ENCODE measurements at places on chromosomes 7 and 10.

- DNase-seq, result no peak
Observed at GRCh38 chr7:20954711-20955619, 168.3 kb upstream of the SP8 start.

DNA sequence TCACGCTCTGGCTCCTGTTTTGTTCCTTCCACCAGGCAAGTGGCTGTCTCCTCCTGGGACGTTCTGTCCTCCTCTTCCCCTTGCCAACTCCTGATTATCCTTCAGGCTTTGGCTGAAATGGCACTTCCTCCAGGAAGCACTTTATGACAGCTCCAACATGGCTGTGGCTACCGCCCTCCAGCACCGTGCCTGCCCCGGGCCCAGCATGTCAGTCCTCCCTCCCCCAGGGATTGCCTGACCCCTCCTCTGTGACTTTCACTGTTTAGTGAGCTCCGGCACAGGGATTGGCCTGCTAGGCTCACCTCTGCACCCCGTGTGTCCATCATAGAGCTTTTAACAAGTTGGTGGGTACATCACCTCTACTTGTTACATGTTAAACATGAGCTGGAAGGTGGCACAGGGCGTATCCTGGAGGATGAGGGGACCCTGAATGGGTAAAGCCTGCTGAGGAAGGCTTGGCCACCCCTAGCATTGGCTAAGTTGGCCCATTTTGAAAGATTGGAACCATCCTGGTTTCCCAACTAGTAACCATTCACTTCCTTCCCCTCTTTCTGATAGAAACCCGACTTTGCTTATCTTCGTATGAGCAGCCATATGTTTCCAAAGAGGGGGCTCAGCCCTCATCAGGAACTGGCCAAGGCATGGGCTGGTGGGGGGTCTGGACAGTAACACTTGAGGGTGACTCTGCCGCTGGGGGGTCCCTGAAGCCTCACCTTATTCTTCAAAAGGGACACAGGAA is 10.5 kb upstream of the ADAMTS14 start:
- DNase-seq, result no peak

DNA sequence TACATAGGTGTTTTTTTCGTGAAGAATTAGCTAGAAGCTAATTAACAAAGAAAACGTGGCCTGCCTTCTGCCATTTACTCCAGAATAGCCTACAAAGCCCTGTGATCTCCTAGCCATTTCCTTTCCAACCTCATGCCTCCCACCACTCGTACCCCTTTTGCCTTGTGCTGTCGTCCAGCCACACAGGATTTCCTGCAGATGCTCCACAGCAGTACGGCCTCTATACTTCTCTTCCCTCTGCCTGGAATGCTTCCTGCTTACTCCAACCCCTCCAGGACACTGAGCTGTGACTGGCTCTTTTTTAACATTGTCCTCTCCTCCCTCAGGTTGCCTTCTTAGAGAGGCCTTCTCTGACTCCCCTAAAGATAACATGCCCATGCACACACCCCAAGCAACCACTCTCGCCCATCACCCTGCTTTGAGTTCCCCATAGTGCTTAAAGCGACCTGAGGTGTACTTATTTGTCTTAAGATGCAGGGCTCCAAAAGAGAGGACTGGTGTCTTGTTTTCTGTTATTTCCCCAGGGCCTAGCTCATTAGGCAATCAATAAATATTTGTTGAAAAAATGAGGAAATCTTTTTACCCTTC is 32.7 kb downstream of the STK17A start:
- DNase-seq, result no peak

DNA sequence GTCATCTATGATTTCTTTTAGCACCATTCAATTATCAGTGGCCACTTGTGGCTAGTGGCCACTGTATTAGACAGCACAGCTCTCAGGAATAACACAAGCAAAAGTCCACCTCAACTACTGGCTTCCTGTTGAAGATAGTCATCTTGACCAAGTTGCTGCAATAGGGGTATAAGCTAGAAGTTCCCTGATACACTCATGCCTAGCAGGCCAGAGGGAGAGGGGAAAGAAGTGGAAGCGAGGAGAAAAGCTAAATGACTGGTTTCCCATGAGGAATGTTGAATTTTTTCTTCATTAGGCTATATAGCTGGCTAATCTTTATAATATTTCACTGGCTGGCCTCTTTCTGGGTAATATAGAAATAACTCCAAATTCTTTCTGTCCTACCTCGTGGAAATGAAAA is 327.5 kb upstream of the MEOX2 start:
- DNase-seq, result no peak

DNA sequence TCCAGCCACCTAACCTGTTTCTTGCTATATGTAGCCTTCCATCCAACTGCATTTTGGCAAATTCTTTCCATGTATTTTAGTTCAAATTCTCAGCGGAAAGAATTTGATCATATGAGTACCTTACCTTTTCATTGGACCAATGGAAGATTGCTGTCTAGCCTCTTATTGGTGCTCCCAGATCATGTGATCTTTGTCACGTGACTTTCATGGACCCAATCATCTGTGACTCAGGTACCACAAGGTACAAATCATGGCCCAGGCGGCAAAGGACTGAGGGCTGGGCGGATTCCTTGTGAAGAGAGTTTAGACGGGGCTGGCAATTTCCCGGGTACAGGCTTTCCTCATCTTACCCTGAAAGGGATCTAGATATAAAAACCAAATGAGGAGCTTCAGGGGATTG is 85.9 kb upstream of the TBX20 start:
- no peak for DNase-seq

DNA sequence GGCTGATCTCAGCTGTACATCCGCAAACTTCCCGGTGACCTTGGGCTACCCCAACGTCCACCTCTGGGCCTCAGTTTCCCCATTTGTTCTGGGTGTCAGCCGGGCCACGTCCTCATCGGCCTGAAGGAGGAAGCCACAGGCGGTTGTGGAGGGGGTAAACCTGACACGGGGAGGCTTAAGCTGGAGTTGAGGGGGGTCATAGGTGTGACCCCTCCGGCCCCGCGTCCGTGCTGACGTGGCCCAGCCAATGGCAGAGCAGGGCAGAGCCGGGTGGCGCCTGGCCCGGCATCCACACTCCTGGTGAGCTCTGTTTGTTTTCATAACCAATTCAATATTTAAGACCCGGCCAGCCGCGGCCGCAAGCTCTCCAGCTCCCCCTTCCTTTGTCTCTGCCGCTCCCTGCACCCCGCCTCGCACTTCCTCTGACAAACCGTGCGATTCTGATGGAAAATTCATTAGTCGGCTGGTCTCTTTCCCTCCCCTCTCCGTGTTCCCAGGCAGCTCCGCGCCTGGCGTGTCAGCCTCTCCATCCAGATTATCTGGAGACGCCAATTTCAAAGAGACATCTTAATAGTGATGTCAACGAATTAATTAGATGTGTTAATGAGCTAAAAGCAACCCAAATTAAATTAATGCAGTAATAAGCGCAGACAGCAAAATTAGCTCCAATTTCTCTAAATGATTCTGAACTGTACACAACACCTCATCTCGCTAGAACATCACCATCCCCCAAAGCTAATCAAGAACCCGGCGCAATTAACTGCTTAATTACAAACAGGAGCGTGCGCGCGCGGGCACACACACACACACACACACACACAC is 55.4 kb downstream of the MICALL2 start:
- no peak for DNase-seq

- DNase-seq, result no peak
Observed at GRCh38 chr10:69457771-69458237, 6.5 kb downstream of the TSPAN15 start.

DNA sequence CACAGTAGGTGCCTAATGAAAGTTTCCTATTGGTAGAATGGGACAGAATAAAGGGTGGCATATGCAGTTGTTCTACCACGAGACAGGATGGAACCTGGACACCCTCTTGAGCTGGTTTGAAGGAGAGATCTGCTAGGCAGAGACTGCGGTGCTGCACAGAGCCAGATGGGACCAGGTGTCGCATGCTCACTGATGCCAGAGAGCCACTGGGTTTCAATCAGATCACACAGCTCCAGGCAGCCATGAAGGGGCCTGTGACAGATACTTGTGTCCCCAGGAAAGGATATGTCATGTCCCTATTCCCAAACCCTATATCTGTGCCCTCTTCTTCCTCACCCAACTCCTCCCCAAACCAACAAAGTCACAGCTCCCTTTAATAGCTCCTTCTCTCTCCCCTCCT is 235.7 kb downstream of the PRPF18 start:
- no peak for DNase-seq

DNA sequence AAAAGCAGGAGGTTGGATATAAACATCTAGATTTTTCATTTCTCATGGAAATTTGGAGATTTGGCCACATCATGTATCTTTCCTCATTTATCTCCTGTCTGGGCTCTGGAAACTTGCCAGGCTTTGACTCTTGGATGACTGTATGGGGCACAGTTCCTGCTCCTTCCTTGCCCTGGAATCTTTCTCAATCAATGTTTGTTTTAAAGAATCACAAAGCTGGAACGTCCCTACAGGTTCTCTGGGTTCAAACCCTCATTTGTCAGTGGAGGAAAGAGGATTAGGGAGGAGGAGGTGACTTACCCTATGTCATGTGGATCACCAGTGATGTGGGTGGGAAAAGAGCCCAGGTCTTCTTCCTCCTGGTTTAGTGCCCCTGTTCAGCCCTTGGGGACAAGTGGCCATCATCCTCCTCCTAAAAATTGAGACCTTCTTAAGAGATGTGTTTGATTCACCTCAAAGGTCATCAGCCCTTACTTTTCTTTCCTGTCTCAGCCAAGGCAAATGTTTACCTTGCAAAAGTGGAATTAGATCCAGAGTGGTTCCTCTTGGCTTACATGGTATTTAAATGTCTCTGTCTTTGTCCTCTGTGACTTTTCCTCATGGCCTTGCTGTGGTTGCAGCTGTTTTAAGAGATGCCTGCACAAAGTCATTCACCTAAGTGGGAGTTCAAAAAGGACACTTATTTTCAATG is 38.8 kb upstream of the PDZD8 start:
- DNase-seq, result no peak

DNA sequence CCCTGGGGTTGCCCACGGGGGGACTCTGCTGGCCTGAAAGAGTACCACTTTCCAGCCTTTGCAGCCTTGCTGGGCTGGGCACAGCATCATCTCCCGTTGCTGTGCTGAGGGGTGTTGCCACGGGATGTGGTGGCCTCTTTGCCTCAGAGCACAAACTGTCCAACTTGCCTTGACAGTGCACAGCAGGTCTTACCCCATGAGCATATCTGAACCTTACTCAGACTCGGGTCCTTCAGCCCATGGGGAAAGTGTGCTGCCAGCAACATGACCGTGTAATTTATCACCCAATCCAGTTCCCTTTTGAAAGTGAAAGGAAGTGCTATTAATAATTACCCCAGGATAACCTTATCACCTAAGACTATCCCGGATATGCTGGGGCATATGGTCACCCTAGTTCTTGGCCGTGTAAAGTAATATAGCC is 46.8 kb downstream of the TBXAS1 start:
- DNase-seq, result no peak

GRCh38 chr7:108442039-108442568 is 14.1 kb downstream of the NRCAM start:
- no peak for DNase-seq

- DNase-seq, result no peak
Observed at GRCh38 chr7:108077709-108078108, 52.5 kb downstream of the LAMB4 start.

GRCh38 chr10:60446851-60447250 is 57.2 kb upstream of the ANK3 start:
- DNase-seq, result no peak

DNA sequence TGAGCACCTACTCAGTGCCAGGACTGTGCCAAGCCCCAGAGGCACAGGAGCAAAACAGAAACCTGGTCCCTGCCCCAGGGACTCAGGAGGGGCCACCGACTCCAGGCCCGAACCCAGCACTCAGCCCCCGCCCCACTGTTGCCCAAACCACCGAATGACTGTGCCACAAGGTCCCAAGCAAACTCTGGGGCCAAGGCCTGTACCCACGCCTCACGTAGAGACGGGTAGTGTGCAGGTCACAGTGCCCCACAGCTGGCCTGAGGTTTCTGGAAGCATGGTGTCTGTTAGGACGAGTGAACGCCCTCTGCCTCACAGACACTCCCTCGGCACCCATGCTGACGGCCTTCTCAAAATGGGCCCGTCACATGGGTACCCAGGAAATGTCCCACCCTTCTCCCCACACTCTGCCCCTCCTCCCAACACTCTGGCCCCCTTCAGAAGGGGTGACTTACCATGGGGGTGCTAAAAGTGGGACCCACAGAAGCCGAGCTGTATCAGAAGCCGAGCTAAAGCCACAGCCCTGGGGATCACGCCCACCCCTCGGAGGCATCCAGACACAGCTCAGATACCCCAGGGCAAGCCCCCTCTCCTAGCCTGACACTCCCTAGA is 44.2 kb downstream of the CTBP2 start:
- no peak for DNase-seq

GRCh38 chr7:115462301-115463015 is 540.6 kb downstream of the MDFIC start:
- DNase-seq, result no peak

DNA sequence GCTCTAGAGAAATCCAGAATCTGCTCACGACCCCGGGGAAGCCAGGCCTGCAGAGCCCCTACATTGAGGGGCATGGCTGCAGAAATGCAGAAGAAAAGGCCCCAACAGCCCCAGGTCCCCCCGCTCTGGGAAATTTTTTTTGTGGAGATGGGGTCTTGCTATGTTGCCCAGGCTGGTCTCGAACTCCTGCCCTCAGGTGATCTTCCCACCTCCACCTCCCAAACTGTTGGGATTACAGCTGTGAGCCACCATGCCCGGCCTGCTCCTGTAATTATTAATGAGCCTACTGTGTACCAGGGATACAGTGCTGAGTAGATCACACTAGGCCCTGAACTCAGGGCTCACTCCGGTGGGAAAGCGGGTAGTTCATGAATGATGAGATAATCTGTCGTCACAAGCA is 29.9 kb downstream of the TNRC18 start:
- DNase-seq, result no peak

- DNase-seq, result no peak
Observed at GRCh38 chr7:4207011-4207410, 475.1 kb upstream of the FOXK1 start.

- no peak for DNase-seq
Observed at GRCh38 chr10:126104767-126105166, 208.4 kb downstream of the FANK1 start.

DNA sequence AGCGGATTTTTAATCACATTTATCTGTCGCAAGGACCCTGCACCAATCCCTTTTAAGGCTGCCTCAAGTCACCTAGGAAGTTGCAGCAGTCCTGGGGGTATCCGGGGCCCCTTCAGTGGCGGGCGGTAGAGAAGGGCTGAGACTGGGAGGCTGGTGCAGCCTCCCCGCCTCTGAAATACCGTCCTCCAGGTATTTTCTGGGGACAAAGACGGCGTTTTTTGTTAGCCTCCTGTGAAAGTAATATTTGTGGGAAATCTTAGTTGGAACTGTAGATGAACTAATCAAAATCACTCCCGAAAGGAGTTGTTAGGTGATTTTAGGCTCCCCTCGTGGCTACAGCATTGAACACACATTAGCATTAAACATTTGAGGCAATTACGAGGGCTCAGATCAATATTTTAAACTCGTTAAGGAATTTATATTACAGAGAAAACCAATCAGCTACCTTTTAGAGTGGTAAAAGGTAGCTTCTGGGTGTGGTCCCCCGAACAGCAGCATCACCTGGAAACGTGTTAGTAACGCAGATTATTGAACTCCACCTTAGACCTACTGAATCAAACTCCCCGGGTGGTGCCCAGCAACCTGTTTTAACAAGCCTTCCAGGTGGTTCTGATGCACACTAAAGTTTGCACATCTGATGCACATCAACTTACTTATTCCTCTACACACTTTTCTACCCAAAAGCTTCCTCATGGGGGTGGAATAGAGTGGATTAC is 530 bp upstream of the ANXA7 start:
- DNase-seq, result no peak

Data from AG04449 (cell line).